Stimulated activated CD4-positive, alpha-beta T cell treated with anti-CD3 and anti-CD28 coated beads, Interleukin-1b, Interleukin-23, amount 100 ng/mL, for 48 hours (primary cell): ENCODE measurements at places on chromosomes 16 and 17.

DNA sequence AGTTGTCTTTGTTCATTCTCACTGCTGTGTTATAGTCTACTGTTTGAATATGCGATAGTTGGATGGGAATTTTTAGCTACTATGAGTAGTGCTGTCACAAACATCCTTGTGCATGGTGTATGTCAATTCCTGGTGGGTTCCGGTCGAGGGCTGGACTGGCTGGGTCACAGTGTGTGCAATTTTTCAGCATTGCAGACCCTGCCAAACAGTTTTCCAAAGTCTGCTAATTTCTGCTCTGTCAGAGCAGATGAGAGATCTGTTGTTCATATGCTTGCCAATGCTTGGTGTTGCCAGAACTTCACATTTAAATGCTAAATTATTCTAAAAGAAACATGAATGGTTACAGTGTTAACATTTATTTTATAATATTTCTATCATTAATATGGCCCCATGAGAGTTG is 3.6 kb upstream of the C16orf96 start:
- no peak for DNase-seq

- peak; percentile 69 for DNase-seq
Measured at GRCh38 chr16:15704545-15704987, 54.5 kb downstream of the NDE1 start.

DNA sequence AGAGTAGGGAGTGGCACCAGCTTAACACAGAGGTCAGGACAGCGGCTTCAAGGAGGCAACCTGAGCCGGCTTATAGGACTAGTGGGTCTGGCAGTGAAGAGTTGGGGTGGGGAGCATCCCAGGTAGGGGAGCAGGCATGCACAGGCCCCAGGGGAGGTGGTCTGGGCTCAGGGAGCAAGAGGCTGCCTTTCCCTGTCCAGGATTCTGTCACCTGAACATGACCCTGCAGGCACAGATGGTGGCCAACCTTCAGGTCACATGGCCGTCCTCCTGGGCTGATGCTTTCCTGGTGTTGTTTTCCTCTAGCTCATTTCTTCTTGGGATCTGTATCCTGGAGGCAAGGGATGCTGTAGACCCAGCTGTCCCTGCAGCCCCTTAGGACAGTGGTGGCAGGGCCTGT is 3.5 kb upstream of the MYO15A start:
- DNase-seq: no peak

DNA sequence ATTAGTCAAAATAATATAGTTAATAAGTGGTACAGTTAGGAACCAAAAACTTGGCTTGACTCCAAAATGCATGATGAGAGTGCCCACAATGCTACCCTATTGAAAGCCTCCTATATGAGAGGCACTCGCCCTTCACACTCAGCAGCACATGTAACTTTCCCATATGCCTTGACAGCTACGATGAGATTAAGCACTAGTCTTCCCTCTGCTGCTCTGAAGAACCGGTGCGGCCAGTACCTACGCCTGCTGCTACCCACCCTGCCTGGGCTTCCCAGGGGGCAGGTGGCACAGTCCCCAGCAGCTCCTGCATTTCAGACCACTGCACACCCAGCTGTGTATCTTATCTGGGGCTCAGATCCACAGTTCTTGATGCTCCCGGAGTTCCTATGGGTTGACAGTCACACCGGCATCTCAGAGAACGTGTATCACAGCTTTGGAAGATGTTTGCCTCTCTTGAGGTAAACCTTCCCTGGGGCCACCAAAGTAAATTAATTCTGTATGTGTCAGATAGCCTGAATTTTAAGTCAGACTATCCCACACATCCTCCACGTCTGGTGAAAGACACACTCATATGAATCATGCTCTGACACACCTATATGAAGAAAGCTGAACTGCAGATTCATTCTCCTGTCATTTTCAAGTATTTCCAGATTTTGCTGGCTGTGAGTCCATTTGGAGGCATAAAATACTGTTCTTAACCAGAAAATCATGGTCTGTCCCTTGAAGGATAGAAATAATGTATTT is 77.8 kb downstream of the MYH10 start:
- no peak for DNase-seq

DNA sequence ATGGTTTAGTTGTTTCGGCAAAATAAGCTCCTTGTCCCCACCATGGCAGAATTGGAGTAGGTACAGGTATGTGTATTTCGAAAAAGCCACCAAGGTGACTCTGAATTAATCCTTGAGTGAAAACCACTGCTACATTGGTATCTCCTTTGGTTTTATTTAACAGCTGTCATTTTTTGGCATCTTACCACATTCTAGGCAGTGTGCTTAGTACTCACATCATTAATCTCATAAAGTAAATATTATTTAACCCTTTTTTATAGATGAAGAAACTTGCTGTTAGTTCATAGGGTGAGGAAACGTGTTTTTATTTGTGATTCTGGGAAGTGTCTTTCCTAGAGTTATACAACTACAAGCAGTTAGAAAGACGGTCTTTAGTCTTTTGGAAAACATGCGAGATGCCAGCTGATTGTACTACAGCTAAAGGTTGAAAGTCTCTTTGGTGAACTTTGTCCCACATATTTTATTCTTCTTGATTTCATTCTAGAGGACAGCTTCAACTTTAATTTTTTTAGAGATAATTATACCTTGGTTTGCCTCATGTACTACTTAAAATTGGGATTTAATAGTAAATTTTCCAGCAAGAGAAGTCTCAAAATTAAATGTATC is 6.5 kb downstream of the ATAD5 start:
- DNase-seq: no peak

GRCh38 chr17:21176773-21177395 is 37.1 kb downstream of the TMEM11 start:
- DNase-seq: no peak

- no peak for DNase-seq
Measured at GRCh38 chr17:45347444-45347843, 30.6 kb upstream of the MAP3K14 start.

DNA sequence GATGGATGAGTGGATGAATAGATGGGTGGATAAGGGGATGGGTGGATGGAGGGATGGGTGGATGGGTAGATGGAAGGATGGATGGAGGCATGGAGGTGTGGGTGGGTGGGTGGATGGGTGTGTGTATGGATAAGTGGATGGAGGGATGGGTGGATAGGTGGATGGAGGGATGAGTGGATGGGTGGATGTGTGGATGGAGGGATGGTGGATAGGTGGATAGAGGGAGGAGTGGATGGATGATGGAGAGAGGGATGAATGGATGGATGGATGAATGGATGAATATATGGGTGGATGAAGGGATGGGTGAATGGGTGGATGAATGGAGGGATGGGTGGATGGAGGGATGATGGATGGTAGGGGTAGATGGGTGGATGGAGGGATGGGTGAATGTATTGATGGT is 27.5 kb upstream of the NPTX1 start:
- DNase-seq: no peak
